ENCODE measurements at places on chromosomes 6 and 20.

DNA sequence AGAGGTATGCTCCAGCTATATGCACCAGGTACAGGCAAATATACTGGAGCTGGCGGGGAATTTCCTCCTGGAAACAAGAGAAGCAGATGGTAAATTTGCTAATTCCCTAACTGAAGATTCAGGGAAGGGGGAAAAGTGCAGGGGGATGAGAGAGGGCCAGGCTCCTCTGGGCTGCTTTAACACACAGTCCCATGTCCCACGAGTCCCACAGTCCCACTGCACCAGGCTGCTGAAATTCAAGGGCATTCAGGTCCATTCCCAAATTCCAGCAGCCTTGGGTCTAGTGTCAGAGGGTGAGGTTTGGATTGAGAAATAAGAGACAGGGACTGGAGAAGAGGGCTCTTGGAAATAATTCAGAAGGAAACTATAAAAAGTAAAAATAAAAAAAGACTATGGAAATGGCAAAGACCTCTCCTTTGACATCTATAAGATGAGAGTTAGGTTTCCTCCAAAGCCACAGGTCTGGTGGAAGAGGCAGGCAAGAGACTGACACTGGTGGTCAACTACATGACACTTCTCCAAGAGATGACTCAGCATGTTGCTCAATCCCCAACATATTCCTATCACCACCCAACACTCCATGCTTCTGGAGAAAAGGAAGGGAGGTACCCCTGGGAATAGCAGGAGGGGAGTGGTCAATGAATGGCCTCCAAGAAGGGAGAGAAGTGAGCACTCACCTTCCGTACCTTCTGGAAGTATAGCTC, 69.2 kb downstream of the TRAM2 start:
- DNase-seq: no peak

GRCh38 chr6:51463321-51463720, 624.1 kb downstream of the PKHD1 start:
- no peak for DNase-seq

DNA sequence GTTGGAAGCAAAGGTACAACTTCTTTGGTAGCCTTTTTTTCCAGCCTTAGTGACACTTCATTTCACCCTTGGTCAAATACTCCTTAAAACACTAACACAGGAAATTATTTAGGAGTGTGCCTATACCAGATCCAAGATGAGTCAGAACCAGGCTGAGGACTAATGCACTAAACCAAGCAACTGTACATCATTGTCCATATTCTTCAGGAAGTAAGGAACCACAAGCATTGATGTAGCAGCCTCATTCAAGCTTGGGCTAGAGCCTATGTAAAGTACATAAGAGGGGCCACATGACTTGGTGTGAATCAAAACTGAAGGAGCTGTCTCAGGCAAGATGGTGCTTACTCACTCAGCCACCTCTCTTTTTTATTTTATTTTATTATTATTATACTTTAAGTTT, 20.7 kb upstream of the ADGB start:
- no peak for DNase-seq

- DNase-seq: no peak
These were observed 3.4 kb upstream of the MAFB start for GRCh38 chr20:40692240-40693011.

DNA sequence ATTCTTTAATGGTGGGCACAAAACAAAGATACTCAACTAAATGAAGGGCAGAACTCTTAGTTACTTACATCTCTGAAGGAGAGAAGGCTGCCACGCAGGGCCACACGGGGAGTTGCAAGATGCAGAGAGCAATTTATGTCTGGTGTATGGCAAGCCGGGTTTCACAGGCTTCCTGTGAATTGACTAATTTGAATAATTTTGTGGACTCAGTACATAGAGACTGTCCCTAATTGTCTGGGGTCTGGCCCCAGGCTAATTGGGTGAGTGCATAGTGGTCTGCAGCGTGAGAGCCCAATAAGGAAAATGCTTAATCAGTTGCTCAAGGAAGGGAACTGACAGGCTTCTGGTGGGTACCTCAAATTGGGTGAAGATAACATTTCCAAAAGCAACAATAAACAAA, 205.7 kb downstream of the OTOR start:
- no peak for DNase-seq

GRCh38 chr6:43740321-43740960, 29.6 kb upstream of the VEGFA start:
- no peak for DNase-seq

DNA sequence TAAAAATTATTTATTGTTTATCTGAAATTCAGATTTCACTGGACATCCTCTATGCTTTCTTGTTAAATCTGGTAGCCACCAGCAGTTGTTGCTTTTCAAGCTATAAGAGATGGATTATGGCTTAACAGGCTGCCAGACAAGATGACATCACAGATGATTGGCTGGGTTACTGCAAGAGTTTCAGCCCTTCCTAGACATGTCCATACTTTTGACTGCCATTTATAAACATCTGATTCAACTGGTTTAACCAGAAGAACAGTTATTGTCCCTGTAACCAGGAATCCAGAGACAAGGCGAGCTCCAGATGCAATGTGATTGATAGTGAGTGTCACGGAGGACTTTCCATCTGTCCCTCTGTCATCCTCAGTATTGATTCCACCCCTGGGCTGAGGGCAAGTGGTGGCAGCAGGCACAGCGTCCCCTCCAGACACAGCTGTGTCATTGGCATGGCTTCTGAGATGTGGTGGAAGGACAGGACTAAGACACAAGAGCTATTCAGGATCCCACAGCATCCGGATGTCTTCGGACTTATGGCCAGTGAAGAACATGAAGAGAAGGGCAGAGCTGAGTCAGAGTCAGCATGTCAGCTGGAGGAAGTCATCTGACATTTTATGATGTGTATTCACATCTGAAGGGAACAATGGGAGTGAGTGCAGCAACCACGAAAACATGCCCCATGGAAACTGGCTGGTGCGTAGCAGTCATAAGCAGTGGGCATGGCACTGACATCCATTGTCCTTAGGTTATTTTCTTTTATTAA, 284.5 kb upstream of the CDYL start:
- DNase-seq: peak; percentile 69

DNA sequence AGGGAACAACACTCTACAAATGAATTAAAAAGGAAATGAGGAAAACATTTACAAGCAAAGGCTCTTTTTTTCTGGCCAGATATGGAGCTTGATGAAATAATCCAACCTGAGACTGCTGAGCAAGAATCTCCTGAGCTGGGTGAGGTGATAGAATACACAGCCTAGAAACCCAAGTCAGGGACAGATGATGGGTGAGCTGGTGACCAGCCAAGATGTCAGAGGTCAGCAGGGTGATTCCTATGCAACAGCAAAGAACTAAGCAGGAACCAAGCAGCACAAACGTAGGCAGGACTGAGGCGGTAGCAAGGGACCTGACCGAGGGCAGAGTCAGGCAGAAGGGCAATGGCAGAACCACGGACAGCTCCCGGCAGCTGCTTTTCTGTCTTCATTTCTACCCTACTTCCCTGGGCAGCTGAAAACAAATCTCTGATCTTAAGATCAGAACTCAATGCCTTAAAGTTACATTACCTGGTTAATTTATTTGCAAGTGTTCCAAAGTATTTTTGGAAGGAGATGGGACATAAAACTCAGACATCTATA, 75.1 kb downstream of the CDC40 start:
- no peak for DNase-seq

- DNase-seq: no peak
These were observed 35.4 kb downstream of the SLC16A10 start for GRCh38 chr6:111122458-111123286.

DNA sequence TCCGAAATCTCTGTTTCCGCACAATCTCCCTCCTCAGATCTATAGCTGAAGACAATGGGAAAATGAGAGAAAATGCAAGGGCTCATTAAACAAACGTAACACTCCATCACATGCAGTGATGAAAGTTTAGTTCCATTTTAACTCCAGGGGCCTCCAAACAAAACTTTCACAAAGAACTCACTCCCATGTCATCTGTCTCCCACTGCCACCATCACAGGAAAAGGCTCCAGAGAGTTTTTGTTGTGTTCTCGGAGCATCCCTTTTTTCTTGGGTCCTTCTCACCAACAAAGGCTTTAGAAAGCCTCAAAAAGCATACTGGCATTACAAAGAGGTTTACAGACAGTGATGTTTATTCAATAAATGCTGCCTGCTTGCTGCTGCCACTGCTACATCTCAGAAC, 339.6 kb downstream of the TPBG start:
- no peak for DNase-seq

- DNase-seq: no peak
These were observed 273.0 kb downstream of the TFAP2A start for GRCh38 chr6:10141746-10142443.

DNA sequence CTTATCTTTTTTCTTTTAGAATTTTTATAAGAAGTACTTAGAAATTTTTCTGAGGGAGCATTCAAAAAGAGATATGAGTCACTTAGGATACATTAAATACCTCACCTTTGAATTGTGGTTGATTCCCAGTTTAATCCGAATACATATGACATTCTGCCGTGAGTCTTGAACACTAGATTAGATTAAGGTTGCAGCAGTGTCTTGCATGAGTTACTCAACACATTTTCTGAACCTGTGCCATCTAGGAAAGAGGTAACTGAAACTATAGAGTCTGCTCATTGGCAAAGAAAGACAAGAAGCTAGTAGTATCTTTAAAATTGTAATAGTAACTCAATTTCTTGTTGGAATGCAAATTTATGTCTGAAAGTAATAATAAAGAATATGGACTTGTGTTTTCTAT, 14.9 kb downstream of the PEX3 start:
- DNase-seq: no peak

DNA sequence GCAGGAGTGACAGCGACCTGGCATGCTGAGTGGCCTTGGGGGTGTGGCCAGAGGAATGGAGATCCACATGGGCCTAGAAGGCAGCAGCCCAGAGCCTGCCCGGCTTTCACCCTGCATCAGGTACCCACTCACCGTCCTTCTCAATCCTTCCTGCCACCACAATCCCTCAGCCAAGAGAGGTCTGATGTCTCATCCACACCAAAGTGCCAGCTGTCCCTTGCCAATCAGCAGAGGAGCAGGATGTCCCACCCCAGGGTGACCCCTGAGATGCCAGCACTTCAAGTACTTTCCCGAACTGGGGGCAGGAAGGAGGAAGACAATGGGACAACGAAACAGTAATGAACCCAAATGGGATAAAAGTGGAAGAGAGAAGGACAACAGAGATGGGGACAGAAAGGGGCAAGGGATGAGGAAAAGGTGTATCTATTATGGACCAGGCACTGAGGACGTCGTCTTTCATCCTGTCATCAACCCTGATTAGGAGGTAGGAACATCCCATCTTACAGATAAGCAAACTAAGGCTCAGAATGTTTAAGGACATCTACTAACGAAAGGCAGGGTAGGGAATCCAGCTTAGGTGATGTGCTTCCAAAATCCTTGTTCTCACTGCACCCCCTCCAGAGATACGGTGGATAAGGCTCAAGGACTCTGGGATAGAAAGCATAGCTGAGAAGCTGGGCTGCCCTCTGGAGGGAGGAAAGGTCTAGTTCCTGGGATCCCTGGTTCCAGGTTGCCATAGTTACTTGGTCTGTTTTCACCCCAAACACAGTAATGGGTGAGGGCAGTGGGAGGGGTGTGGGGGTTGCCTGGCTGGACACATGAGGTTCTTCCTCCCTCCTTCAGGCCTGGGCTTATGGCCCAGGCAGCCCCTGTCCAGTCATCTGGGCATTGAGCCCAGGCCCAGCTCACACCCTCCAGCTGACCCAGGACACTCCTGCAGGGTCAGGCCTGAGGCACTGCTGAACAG, 4.5 kb upstream of the TNXB start:
- DNase-seq: no peak

DNA sequence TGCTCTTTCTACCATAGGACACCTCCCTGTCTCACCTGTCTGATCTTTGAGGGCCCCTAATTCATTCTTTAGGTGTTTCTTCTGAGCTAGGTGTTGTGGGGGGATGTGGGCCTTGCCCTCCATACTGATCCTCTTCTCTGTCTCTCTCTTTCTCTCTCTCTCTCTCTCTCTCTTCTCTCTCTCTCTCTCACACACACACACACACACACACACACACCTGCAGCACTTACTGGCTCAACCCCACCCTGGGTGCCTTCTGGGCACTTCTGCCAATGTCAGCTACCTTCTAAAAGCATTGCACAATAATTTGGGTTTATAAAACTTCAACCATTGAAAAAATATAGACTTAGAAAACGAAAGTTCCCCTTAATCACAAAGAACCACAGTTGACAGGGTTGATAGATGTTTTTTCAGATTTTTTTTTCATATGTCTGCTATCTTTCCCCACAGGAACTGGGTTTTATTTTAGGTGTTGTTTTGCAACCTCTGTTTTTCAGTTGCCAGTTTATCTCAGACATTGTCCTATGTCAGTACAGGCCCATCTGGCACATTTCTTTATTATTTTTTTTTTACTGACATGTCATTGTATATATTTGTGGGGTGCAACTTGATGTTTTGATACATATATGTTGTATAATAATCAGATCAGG, 28.1 kb downstream of the PKIG start:
- DNase-seq: no peak

GRCh38 chr6:156068881-156069280, 613.2 kb upstream of the NOX3 start:
- no peak for DNase-seq

- no peak for DNase-seq
These were observed 86.9 kb upstream of the TGM3 start for GRCh38 chr20:2208897-2209296.

GRCh38 chr6:159110013-159110412, 59.2 kb upstream of the FNDC1 start:
- no peak for DNase-seq

GRCh38 chr6:148195511-148195910, 147.1 kb upstream of the SASH1 start:
- no peak for DNase-seq

GRCh38 chr6:121319112-121319553, 15.1 kb downstream of the TBC1D32 start:
- DNase-seq: no peak

GRCh38 chr6:166830185-166830890, 126.0 kb downstream of the RNASET2 start:
- DNase-seq: no peak

- no peak for DNase-seq
These were observed 99.8 kb downstream of the FILIP1 start for GRCh38 chr6:75393806-75394205.

GRCh38 chr6:140744659-140745320, 1370.3 kb upstream of the CITED2 start:
- no peak for DNase-seq
